ENCODE measurements at places on chromosomes 2 and 18.
A peak's percentile ranks its signal among the peaks of the same experiment; 100 is the strongest.

DNA sequence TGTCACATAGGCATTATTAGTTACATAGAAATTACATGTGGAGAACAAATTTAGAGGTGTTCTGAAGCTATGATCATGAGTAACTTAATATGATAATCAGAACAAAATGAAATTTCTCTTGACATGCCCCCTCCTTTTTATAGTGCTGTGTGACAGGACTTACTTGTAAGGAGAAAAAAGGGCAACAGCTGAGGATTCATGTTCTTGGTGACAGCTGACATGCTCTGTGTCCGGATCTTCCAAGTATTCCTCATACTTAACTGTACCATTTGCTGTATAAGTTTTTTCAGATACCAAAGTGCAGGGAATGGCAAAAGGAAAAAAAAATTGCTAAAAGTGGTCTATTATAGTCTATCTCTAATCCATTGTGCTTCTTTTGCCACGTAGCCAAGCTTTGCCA is 3.5 kb upstream of the MYL1 start:
- no peak for DNase-seq

DNA sequence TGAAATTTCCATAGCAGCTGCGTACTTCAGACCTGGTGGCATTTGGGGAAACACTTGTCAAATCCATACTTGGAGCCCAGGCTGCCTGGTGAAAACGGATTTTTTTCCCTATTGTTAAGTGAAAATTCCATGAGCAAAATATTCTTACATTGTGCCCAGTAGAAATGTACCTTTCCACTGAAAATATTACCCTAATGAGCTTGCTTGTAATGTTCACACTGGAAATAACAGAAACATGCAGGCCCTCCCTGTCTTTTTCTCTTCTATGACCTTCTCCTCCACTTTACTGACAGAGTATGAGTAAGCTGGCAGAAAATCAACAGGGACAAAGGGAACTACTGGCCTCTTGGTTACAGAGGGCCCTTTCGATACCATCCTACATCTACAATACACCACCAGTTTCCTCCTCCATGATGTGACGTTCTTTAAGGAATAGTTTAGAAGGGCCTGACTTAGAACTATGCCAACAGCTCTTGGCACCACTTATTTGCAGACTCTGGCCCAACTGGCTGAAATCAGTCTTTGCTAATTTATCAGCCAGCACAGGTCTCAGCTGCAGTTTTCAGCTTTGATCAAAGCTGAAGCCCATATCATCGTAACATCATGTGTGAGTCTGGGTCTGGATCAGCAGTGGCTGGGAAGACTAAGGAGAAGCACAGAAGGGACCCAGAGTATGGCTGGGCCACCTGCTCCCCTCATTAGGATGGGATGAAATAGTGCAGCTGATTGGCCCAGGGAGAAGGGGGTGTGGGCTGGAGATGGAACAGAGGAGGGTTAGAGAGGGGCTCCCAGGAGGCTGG is 272.2 kb upstream of the ID2 start:
- no peak for DNase-seq

- peak; percentile 61 for DNase-seq
Observed at GRCh38 chr2:98654699-98655495, 46.5 kb downstream of the UNC50 start.

- DNase-seq: no peak
Observed at GRCh38 chr2:108184419-108184818, 55.3 kb upstream of the SULT1C3 start.

DNA sequence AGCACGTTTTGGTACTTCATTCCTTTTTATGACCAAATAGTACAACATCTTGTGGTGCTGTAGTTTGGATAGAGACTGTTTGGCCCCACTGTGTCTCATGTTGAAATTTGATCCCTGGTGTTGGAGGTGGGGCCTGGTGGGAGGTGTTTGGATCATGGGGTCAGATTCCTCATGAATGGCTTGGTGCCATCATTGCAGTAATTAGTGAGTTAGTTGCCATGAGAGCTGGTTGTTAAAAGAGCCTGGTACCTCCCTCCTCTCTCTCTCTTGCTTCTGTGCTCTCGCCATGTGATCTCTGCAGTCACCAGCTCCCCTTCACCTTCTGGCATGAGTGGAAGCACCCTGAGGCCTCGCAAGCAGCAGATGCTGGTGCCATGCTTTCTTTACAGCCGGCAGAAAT is 50.9 kb downstream of the NCAPH start:
- DNase-seq: no peak

DNA sequence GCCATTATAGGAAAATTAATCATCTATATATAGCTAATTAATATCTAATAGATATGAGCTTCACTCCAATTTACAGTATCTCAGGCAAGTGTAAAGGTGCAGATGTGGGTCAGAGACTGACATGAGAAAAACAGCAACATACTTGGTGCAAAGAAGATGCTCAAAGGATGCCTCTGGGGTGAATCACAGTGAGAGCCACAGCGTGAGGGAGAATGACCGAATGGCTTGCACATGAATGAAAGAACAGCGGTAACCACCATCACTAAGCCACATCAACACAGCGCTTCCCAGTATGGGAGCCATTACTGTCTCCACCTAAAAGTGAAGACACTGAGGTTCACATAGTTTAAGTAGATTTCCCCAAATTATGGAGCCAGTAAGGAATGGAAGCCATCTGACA is 423.4 kb upstream of the ID2 start:
- DNase-seq: no peak

GRCh38 chr2:173831312-173832229 is 133.6 kb downstream of the SP3 start:
- DNase-seq: no peak

DNA sequence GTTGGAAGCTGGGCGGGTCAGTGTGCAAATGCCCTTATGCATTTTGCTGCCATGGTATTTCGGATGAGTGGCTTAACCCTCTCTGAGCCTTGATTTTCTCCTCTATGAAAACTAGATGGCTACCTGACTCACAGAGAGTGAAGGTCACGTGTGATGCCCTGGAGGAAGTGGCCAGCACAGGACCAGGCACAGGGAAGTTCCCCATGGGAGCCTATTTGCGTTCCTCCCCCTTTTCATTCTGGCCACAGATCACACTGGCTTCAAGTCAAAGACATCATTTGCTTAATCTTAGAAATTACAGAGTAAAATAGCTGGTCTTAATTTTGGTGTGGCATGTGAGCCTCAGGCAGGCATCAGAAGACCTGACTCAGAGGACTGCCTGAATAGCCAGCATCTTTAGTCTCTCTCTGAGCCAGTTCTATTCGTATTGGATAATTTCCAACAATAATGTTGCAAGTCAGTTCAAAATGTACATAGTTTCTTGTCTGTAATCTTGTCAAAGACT is 57.6 kb upstream of the CD302 start:
- peak; percentile 1 for DNase-seq

GRCh38 chr18:74148543-74149070 is 284 bp downstream of the TIMM21 start:
- DNase-seq: no peak

DNA sequence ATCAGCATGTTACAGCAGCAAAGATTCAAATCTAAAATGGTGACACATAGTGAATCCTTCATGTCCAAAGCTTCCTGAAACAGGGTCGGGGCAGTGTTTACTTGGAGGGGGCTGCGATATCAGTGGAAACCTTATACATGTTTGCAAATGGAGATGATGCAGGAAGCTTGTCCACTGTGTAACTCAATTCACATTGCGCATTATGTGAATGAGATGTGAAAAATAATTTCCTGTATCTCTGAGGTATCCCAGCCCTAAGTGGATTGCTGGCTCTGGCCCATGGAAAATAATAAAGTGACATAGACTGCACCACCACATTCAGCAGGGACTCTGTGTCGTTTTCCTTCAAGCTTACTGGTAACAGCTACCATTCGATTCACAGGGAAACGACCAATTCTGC is 505.5 kb downstream of the GALR1 start:
- no peak for DNase-seq

GRCh38 chr2:134669731-134670669 is 48.8 kb downstream of the TMEM163 start:
- peak; percentile 73 for DNase-seq

DNA sequence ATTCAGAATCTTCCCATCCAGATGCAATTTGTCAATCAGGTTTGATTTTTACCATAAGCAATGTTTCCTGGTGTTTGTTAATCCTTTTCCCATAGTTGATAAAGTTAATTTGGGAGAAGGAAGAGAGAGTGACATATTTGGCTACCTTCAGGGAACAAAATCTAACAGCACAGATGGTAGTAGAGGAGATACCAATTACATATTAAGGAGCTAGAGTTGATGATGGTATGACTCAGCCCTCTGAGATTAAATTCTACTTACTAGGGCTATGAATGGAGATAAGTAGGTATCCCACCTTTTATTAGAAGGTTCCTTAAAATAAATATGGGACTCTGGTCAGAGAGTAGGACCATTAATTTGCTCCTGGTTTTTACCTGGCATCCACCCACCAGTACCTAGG is 139.7 kb downstream of the EHBP1 start:
- DNase-seq: no peak

GRCh38 chr2:70767079-70767698 is 811 bp downstream of the ADD2 start:
- DNase-seq: peak; percentile 4

DNA sequence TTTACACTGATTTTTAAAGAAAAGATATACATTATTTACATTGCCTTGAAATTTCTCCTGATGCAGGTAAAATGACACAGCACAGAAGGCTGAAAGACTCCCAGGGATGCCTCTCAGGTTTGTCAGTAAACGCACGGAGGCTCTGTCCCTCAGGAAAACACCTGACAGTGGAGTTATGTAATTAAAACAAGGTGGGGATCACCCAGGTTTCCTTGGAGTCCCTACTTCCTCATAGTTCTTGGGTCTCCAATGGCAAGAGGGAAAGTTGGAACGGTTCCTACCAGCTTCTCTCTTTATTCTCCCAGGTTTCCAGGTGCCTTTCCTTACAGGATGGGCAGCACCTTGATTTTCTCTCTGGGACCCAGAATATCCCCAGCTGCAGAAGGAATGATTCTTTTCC is 654.8 kb downstream of the SLC4A3 start:
- DNase-seq: no peak

DNA sequence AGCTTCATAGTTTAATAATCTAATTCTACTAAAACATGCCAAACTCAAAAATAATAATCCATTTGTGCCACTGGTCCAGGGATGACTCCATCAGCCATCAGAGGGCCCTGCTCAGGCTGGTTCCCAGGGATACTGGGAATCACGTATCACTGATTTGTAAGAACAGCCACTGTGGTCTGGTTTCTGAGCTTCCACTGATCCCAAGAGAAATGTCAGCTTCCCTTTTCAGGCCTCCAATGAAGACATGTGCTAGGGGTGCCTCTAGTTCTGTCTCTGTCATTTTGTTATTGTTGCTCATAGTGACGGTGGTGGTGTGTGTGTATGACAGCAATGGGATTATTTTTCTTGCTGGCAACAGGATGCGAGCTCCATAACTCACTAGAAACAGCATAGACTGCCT is 83.2 kb downstream of the CELF4 start:
- DNase-seq: no peak

- peak; percentile 16 for DNase-seq
Observed at GRCh38 chr18:3603421-3604234, 153.7 kb downstream of the TGIF1 start.

DNA sequence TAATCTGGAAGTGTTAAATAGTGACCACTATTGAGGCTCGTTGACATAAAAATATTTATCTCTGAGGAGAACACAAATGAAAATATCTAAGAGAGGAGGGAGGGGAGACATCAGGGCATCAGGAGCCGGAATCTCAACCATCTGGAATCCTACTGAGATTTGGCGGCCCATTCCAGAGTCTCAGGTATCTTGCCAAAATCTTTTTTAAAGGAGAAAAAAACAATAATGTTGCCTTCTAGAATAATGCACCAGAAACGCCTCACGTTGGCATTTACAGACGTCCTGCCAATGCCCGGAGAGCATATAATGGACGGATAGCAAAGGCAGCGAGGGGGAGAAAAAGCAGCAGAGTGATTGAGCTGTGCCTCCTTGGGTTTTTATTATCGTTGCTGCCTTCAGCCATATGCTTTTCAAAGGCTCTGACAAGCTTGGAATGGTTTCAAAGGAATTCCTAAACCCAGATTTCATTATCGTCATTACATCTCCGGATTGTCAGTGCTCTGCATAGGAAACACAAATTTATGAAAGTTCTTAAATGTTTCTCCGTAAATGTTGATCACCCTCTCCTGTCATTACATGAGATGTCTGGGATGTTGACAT is 30.9 kb upstream of the EGR4 start:
- DNase-seq: no peak

GRCh38 chr2:158181171-158181570 is 79.5 kb downstream of the UPP2 start:
- no peak for DNase-seq

- no peak for DNase-seq
Observed at GRCh38 chr18:50457639-50458038, 82.8 kb downstream of the SKA1 start.

DNA sequence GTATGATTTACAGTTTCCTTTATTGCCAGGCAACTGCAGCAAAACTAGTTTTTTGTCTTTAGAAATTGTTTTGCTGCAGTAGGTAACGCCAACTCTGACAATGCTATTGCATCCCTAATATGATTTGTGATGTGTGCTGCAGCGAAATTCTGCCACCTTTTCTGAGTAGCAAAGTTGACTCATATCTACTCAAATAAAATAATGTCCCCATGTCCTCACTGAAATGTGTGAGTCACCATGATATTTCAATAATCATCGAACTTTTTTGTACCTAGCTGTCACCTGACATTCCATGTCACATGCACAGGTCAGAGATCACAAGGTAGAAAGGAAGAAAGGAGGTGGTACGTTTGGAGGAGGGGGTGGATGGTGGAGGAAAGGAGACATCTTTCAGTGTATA is 205.0 kb downstream of the RAD51AP2 start:
- DNase-seq: no peak

GRCh38 chr2:113760400-113760799 is 4.0 kb upstream of the SLC35F5 start:
- DNase-seq: no peak

- DNase-seq: no peak
Observed at GRCh38 chr2:112938904-112939303, 27.9 kb downstream of the IL37 start.

GRCh38 chr2:12774395-12774727 is 57.6 kb downstream of the TRIB2 start:
- DNase-seq: no peak

DNA sequence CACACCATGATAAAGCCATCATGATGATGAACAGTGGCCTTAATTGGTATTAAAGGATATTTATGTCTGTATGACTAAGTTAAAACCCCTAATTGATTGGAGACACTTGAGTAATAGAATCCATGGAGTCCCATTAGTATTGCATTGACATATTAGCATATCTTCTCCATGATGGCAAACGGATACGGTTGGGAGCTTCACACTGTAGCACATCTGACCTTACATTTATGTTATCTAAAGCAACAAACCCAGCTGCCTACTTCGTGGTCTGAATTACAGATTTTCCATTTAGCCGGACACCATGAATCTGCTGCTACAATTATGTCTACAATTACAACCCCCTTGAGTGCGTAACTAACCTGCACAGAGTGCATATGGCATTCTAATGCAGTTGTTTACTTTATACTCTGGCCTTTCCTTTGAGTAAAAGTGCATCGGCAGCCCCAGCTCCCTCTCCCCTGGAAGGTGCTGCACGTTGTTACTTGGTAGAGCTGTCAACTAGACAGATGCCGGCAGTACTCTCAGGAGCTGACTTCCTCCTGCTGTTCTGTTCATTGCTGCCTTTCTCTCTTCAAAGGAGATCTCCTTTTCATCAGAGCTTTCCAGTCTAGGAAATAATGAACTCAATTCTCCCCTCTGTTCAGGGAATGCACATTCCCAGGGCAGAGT is 92.1 kb downstream of the LRRC30 start:
- DNase-seq: no peak
